ENCODE measurements at places on chromosomes 16 and 17.
A peak's percentile ranks its signal among the peaks of the same experiment; 100 is the strongest.

GRCh38 chr16:11039726-11040125, 95.4 kb downstream of the CLEC16A start:
- DNase-seq: no peak

GRCh38 chr17:40035162-40035559, 19.0 kb downstream of the MED24 start:
- no peak for DNase-seq

DNA sequence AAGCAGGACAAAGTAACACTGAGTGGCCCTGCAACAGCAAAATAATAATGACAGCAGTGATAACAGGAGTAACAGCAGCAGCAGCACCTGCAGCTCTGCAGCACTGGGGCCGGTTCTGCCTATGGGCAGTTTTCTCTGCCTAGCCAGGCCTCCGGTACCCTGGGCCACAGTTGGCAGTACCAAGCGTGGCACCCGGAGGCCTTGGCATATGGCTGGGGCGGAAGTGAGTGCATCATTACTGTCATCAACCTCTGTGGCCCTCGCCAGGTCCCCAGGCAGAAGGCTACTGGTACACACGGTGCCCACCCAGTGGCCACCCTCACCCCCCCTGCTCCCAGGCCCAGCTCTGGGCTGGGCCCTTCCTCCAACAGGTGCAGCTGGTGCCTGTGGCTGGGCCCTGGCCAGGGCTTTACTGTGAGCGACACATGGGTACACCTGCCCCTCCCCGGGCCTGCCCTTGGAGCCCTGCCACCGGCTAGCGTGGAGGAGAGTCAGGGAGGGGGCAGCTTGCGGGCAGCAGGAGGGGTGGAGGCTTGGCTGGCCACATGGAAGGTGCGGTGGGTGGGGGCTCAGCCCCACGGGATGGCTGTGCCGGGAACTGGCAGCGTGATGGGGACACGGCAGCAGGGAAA, 3.0 kb downstream of the KCNJ12 start:
- no peak for DNase-seq

GRCh38 chr17:63515426-63515825, 7.7 kb upstream of the KCNH6 start:
- no peak for DNase-seq

GRCh38 chr16:72124761-72125634, 31.4 kb downstream of the DHX38 start:
- peak; percentile 22 for DNase-seq

GRCh38 chr16:85910854-85911247, 11.9 kb downstream of the IRF8 start:
- no peak for DNase-seq

- no peak for DNase-seq
These were observed 110.2 kb upstream of the NLRP1 start for GRCh38 chr17:5694551-5694950.

GRCh38 chr17:55513885-55514590, 2.8 kb upstream of the SMIM36 start:
- peak; percentile 6 for DNase-seq

- no peak for DNase-seq
These were observed 1.3 kb upstream of the CLEC19A start for GRCh38 chr16:19284207-19284606.

GRCh38 chr16:68281368-68282063, 17.2 kb downstream of the SLC7A6 start:
- no peak for DNase-seq

GRCh38 chr17:42342242-42343008, 45.8 kb downstream of the STAT3 start:
- no peak for DNase-seq

- DNase-seq: no peak
These were observed 908 bp downstream of the COG4 start for GRCh38 chr16:70522216-70523075.

DNA sequence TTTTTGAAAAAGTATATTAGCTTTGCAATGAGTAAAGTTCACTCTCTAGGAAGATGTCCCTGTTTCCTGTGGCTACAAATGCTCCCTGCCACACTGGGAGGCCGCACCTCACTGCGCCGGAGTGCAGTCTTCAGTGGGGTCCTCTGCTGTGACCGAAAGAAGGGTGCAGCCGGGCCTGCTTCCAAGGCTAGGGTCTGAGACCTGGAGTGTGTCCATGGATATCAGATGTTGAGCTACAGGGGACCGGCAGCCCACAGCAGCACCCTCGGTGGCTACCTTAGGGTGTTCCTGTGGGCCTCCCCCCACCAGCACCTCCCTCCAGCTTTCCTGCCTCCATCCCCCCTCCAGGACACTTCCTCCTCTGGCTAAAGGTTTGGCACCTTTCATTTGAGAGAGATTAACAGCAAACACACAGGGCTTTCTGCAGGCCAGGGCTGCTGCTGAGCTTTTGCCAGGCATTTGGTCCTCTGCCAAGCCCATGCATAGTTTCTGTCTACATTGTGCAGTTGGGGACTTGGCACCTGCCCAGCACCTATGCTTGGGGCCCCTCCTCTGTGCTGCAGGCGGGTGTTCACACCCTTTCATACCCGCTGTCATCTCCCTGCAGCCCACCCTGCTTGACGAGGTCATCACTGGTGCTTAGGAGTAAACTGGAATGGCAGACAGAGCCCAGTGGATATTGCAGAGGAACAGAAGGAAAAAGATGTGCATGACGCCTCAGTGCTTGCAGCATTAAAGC, 33.8 kb upstream of the CRISPLD2 start:
- no peak for DNase-seq

DNA sequence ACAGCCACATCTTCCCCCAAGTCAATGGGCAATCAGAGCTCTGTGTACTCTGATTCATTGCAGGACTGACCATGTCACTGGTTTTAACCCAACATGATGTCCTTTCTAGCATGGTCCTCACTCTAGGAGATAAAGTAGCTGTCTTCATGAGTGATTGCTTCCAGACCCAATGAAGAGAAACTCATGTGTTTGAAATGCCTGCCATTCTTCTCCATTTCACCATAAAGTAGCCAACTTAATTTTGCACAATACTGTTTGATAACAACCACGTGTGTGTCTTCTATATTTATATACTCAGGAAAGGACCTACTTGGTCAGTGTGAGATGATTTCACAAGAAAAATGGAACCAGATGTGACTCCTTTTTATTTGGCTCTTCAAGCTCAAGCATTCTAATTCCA, 172.5 kb downstream of the AXIN2 start:
- DNase-seq: no peak
